T-helper 2 cell treated with Interferon-gamma antibody and Interleukin-4, amounts not matched to agents 5 μg/mL and 100 μg/mL, for 36 hours (primary cell): ENCODE measurements at places on chromosomes 16 and 17.

- H3K4me1 ChIP-seq, result peaks cover 73% of the 10 kb centered on the region
- DNase-seq, result peak; percentile 87
- peak overlapping the region; percentile 96 for H3K27ac ChIP-seq
- H3K27me3 ChIP-seq, result peaks cover 2% of the 10 kb centered on the region
- peak overlapping the region; percentile 96 for H3K4me3 ChIP-seq
Observed at GRCh38 chr17:40322358-40323315, 13.7 kb downstream of the RARA start.

DNA sequence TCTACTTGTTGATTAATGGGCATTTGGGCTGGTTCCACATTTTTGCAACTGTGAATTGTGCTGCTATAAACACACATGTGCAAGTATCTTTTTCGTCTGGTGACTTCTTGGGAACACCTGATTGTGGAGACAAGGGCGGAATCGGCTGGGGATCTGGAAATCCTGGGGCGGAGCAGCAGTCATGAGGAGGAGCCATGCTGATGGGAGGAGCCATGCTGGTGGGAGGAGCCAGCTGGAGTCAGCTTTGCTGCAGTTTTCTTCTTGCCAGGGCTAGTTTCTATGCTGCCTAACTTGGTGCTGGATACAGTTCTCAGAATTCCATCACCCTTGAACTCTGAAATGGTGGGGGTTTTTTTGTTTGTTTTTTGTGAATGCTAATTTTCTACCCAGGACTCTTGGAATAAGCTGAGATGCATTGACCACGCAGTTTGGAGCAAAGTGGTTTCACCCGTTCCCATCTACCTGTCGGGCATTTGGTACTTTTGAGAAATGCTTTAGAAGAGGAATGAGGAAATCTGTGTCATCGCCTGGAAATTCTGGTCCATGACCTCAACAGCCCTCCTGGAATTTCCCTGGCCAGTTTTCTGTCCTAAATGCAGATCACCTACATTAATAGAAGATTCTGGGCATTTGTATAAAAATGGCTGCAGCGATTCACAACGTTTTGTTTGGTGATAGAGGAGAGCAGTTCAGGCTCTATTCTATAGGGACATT lies 217.4 kb upstream of the ZFHX3 start:
- H3K27ac ChIP-seq, result no peak overlapping the region
- H3K4me3 ChIP-seq, result no peak overlapping the region
- H3K27me3 ChIP-seq, result no peaks in the 10 kb centered on the region
- H3K4me1 ChIP-seq, result no peaks in the 10 kb centered on the region
- H3K36me3 ChIP-seq, result no peaks in the 10 kb centered on the region

DNA sequence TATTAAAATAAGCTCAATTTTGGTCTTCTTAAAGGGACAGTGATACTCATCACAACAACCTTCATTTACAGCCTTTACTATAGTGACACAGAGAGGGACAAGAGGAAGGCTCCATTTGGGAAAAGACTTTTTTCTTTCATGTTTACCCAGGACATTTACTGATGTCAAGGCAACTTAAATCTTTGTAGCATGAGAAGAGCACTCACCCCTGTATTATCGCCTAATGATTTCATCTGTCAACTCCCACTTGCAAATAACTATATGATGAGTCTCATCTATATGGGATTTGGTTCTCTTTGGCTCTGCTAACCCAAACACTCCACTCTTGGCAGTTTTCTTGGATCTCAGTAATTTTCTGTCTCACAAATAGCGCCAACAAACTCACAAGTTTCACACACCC lies 24.1 kb downstream of the BLMH start:
- no peak overlapping the region for H3K4me3 ChIP-seq
- H3K4me1 ChIP-seq, result no peaks in the 10 kb centered on the region
- H3K27ac ChIP-seq, result no peak overlapping the region
- H3K36me3 ChIP-seq, result peaks cover 53% of the 10 kb centered on the region
- no peak for DNase-seq

DNA sequence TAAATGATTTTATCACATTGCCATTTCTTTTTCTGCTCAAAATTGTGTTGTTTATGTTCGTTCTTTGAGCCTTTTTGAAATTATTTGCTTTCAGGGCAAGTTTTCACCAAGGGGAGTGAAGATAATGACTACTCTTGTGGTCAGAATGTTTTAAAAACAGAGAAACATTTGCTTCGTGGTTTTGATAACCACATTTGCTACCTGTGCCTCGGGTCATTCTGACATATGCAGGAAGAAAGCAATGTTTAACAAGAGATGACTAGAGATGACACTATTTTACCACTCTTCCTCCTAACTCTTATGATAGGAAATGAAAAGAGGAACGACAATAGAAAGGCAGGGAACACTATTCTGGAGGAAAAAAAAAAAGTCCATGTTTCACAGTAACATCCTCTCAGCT lies 1496.5 kb upstream of the GOT2 start:
- no peak overlapping the region for H3K4me3 ChIP-seq
- no peaks in the 10 kb centered on the region for H3K27me3 ChIP-seq
- H3K27ac ChIP-seq, result no peak overlapping the region
- H3K4me1 ChIP-seq, result no peaks in the 10 kb centered on the region

GRCh38 chr17:21160401-21160800 lies 33.6 kb downstream of the DHRS7B start:
- no peak overlapping the region for H3K4me3 ChIP-seq
- H3K4me1 ChIP-seq, result no peaks in the 10 kb centered on the region
- no peak for DNase-seq
- no peak overlapping the region for H3K27ac ChIP-seq

DNA sequence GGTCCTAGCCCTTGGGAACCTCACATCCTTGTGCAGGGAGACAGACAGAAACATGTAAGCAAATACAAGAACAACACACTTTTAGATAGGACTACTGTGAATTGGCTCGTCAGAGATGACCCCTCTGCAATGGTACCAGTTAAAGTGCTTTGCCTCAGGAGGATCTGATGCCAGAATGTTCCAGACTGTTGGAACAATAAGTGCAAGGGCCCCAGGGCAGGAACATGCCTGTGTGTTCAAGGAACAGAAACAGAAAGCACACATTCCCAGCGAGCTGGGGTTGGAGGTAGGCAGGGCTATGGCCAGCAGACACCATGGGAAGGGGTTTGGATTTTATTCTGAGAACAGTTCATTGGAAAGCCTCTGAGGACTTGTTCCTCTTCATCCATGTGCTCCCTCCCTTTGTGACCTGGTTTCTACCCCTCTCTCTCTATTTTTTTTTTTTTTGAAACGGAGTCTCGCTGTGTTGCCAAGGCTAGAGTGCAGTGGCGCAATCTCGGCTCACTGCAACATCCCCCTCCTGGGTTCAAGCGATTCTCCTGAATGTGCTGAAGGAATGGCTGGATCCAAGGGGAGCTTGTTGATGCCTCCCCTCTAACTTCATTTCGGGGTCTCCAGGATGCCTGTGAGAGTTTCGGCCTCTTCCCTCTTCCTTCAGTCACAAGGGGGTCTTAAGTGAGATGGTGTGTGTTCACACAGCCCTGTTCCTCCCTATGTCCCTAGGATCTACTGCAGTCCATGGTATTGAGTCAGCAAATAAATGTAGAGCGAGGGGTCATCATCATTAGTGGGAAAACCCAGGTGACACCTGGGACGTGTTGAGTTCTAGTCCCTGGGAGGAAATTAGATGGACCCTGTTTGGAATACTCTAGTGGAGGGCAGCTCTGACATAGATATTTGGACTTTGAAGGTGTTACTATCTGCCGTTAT lies 6.4 kb downstream of the STAT5A start:
- peaks cover 52% of the 10 kb centered on the region for H3K36me3 ChIP-seq
- peaks cover 23% of the 10 kb centered on the region for H3K4me1 ChIP-seq
- no peak overlapping the region for H3K4me3 ChIP-seq

DNA sequence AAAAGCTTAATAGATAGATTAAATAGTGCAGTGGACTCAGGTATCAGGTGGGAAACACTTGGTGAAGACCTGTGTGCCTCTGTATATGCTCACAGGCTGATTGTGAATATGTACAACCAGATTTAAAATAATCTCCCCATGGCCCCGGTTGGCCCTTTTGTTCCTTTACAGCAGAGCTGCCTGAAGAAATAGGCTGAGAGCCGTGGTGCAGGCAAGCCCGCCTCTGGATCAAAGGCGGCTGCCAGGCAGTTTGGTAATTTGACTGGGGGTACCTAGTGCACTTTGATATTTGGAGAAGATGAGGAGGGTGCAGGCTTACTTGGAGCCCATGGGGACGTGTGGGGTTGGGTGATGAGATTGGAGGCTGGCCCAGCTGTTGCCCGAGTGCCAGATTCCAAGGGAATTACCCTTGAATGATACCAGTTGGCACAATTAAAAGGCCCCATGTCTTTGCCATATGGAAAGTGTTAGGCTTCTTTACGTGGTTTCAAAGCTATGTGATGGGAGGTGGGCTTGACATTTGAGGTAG lies 5.0 kb downstream of the NKD1 start:
- no peak for DNase-seq
- no peak overlapping the region for H3K27ac ChIP-seq
- no peak overlapping the region for H3K4me3 ChIP-seq

DNA sequence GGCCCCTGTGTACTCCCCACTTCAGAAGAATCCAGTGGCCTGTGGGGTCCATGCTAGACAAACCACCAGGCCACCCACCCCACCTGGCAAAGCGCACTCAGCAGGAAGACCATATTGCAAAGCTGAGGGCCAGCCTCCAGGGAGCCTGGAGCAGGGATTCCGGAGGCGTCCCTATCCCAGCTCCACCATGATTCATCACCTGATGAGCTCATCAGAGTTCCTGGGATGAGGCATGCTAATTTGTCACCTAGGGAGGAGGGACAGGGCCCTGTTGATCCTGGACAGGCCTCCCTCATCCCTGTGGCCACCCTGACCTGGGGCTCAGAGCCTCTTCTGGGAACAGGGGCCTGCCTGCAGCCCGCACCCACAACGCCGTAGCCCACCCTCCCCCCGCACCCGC lies 131.6 kb upstream of the PLCG2 start:
- H3K27me3 ChIP-seq, result no peaks in the 10 kb centered on the region
- no peak for DNase-seq
- no peak overlapping the region for H3K4me3 ChIP-seq
- no peak overlapping the region for H3K27ac ChIP-seq
- no peaks in the 10 kb centered on the region for H3K36me3 ChIP-seq
